ENCODE measurements at places on chromosomes 11 and 22.

GRCh38 chr22:20191000-20191515, 40.2 kb upstream of the CCDC188 start:
- no peak for DNase-seq

DNA sequence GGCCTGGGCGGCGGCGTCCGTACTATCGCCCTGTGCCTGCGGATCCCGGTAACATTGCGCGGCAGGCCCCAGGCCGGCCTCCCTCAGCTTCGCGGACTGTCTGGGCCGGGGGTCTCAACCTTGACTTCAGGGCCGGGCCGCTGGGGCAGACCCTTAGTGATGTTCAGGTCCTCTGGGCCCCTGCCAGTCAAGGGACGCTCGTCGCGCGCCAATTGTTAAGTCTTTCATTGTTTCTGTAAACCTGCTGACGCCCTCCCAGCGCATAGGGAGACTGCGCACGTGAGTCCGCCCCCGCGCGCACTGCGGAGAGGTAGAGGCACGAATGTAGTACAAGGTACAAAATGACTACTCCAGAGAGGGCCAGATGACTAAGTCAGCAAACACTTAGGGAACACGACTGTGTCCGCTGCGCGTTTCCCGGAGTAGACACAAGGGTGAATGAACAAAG, 451 bp upstream of the HDHD5 start:
- DNase-seq, result no peak

GRCh38 chr11:130785380-130786116, 130.7 kb downstream of the SNX19 start:
- DNase-seq, result no peak

GRCh38 chr11:33701302-33702230, 940 bp upstream of the C11orf91 start:
- DNase-seq, result peak; percentile 78

DNA sequence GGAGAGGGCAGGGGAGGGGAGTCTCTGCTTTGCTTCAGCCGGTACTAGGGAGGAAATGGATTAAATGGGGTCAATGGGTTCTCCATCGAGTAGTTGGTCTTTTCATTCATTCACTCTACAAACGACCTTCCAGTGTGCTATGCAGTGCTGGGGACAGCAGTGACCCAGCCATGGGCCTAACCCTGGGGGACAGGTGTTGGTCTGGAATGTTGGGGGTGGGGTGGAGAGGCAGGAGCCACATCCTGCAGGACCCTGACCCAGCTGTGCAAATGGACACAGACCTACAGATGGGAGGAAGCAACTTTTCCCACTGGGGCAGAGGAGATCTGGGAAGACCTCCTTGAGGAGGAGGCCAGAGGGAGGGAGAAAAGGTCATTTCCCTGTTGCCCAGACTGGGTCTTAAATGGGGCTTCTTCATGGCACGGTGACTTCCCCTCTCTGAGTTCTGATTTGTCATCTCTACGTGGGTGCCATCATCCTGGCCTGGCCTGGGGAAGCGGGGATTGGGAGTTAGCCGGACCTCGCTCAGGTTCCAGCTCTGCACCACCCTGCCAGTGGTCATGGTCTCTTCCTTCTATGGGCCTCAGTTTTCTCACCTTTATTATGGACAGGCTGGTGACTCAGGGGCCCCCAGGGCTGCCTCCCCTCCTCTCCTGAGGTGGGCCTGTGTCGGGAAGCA, 2.0 kb downstream of the CYTH4 start:
- no peak for DNase-seq

- DNase-seq, result no peak
Measured at GRCh38 chr11:11798586-11799438, 43.0 kb upstream of the USP47 start.

DNA sequence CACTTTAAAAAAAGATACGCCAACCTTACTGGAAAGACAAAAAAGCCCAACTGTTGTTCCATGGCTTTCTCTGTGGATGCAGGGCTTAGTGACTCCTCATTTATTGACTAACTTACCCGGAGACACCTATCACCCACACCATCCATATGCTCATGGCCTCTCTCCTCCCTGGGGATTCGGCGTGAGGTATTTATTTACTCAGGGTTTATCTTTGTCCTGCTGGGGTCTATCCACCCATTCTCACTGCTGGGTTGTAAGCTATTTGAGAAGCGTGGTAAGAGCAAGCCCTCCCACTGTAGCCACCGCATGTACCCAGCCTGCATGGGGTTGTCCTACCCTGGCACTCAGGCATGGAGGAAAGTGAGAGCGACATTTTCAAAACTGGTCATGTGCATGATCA, 93.6 kb downstream of the NELL1 start:
- DNase-seq, result no peak

GRCh38 chr11:63492441-63492840, 1.5 kb upstream of the PLAAT5 start:
- no peak for DNase-seq

GRCh38 chr11:12581923-12582322, 92.3 kb upstream of the TEAD1 start:
- peak; percentile 51 for DNase-seq

DNA sequence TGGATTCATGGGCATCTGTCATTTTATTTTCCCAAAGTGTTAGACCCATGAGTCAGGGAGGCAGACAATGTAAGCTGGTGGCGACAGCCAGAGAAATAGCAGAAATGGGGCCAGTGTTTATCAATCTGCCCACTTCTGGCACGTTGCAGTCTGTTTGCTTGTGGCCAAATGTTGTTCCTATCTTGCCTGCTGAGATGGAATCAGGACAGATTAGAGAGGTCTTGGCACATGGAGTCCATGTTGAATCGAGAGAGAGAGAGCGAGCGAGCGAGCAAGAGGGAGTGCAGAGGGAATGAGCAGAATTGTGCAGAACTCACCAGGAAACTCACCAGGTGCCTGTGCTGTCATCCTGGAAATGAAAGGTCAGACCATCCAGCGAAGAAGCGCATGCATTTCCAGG, 21.9 kb upstream of the PARVG start:
- DNase-seq, result no peak

DNA sequence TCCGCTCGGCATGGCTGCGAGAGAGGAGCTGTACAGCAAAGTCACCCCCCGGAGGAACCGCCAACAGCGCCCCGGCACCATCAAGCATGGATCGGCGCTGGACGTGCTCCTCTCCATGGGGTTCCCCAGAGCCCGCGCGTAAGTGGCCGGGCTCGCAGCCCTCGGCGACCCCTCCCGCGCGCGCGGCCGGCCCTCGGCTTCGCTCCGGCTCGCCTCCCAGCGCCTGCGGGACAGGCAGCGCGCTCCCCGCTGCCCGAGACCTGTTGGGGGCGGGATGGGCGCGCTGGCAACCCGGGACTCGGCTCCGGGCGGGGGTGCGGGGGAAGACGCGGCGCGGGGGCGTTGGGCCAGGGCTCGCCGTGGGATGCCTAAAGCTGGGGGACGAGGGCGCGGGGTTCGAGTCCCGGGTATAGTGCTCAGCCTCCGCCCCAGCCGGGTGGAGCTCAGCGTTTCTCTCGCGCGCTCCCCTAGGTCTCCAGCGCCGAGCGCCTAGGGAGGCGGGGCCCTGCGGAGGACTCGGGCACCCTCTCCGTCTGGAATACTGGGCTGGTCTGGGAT, 630 bp downstream of the UBASH3B start:
- DNase-seq, result no peak

DNA sequence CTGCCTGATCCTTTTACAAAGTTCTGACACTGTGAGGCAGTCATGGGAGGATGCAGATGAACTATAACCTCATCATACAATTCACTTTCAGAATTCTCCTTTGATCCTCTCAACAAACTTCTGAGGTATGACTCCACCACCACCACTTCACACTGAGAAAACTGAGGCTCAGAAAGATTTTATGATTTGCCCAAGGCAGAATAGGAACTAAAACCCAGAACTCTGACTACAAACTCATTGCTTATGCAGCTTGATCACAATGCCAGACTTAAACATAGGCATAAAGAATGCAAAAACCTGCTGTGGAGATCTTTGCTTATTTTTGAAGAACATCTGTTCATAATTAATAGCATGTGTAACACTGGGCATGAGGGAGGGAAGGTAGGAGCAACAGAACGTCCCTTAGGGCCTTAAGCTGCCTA, 20.4 kb downstream of the FAM168A start:
- no peak for DNase-seq

DNA sequence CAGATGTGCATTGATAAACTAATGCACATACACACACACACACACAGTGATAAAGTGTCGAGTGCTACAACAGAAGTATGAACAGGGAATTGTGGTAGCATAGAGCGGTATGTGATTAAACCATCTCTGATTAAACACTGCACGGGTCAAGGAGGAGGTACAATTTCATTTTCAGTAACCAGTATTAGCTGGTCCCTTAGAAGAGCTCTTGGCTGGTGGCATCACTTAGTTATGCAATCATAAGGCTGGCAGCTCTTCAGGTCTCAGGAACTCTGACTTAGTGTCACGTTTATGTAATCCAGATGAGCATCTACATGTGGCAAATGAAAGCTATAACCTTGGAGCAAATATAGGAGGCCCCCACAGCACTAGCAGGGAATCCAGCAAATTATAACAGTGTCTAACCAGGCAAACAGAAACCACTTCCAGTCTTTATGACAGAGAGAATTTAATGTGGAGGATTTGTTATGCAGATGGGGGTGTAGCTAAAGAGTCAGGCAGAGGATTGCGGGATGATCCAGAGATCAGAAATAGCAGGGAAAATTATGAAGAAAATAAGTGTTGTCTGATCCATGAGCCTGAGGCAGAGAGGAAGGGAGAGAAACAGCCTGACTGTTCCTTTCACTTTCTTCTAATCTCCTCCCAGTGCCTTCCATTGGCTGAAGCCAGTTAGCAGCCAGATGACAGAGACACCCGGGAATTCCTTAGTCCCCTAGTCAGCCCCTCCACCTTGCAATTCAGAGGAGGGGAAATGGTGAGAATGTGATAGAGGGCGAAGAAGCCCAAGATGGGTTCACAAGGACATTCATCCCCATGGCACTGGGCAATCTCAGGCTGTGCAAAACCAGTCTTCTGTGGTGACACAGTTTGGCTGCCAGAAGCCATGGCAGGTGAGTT, 533.1 kb upstream of the TENM4 start:
- no peak for DNase-seq
